Activated T-cell treated with anti-CD3 and anti-CD28 coated beads for 48 hours (primary cell): ENCODE measurements at places on chromosomes 7 and 10.

GRCh38 chr7:139125657-139126056 is 16.1 kb upstream of the ZC3HAV1 start:
- DNase-seq: no peak

DNA sequence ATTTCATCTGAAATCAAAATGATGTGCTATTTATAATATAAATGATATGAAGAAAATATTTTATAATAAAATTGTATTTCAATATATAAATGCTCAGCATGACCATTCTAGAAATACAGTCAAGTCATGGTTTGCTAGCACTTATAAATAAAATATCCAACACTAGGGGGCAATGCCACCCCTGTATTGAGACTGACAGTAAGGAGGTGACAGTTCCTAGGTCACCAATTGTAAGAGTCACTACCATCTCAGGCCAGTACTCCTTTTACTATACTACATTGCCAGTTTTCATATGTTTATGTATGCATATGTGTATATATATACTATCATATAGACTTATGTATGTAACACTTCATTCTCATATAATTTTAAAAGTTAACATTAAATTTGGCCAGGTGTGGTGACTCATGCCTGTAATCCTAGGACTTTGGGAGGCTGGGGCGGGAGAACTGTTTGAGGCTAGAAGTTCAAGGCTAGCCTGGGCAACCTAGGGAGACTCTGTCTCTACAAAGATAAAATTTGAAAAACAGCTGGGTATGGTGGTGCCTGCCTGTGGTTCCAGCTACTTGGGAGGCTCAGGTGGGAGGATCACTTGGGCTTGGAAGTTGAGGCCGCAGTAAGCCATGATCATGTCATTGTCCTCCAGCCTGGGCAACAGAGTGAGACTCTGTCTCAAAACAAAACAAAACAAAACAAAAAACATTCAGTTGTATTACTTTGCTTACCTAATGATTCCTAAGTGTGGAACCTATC is 2.4 kb upstream of the CNOT4 start:
- no peak for DNase-seq

- no peak for DNase-seq
Measured at GRCh38 chr7:16951483-16952080, 69.8 kb upstream of the AGR3 start.

DNA sequence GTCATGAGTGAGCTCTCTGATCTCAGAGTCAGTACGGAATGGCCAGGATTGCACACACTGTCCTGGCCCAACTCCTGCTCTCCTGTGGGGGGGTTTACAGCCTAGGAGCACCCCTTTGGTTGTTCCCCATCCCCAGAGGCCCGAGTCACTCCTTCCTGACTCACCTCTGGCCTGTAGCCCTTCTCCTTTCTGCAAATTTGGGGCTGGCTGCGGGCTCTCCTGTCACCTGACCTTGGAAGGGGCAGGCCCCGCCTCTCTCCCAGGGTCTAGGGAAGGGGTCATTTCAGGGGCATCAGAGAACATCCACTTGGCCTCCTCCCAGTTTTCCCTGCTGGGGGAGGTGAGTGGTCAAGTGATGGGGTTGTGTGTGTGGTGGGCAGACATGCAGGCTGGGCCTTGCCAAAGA is 1.7 kb downstream of the NYAP1 start:
- DNase-seq: no peak

GRCh38 chr7:80499350-80499953 is 12.4 kb downstream of the GNAT3 start:
- DNase-seq: no peak

DNA sequence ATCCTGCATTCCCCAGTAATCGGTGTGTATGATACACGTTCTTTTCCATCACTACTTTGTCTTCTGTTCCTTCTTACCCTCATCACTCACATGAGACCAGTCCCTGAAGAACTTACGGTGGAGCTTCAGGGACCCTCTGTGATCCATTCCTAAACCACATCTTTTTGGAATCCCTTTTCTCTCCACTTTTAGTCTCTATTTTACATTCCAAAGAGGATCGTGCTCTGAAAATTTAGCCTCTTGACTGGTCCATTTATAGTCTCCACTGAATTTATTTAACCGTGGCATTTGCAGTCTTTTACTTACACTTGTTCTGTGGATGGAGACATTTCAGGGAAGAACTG is 109.1 kb downstream of the NT5C2 start:
- no peak for DNase-seq

GRCh38 chr10:103554488-103555324 is 61.2 kb downstream of the NEURL1 start:
- DNase-seq: no peak

GRCh38 chr10:5538892-5539651 is 14.3 kb downstream of the CALML3 start:
- no peak for DNase-seq

- DNase-seq: peak; percentile 86
Measured at GRCh38 chr7:76358481-76359110, at the start of gene YWHAG. Gene YWHAG, minus strand, starts transcription at chr7:76358991. Its CDS starts 183 bp downstream, at chr7:76358808.

DNA sequence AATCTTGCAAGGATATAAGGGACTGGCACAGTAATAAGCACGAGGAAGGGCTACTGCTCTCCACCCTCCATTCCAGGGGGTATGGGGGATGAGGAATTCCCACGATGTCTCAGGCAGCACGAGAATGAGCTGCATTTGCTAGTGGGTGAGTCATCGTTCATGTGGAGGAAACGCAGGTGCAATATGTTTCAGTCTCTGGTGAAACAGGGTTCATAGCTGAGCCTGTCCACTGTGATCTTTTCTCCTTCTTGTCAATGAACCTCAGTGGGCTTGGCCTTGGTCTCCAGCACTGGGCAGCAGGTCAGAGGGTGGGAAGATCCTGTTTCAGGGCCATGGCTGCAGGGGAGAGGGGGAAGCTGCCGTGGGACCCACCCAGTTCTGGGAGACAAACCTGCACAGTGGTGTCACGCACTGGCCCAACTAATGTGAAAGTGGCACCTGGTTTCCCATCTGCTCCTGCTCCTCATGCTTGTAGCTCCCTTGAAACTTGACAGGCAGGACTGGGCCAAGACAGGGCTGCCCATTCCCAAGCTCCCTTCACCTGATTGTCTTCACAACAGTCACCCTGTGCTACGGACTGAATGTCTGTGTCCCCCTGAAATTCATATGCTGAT is 181.9 kb downstream of the USP6NL start:
- DNase-seq: no peak

- no peak for DNase-seq
Measured at GRCh38 chr10:20852303-20852702, 44.8 kb downstream of the NEBL start.

DNA sequence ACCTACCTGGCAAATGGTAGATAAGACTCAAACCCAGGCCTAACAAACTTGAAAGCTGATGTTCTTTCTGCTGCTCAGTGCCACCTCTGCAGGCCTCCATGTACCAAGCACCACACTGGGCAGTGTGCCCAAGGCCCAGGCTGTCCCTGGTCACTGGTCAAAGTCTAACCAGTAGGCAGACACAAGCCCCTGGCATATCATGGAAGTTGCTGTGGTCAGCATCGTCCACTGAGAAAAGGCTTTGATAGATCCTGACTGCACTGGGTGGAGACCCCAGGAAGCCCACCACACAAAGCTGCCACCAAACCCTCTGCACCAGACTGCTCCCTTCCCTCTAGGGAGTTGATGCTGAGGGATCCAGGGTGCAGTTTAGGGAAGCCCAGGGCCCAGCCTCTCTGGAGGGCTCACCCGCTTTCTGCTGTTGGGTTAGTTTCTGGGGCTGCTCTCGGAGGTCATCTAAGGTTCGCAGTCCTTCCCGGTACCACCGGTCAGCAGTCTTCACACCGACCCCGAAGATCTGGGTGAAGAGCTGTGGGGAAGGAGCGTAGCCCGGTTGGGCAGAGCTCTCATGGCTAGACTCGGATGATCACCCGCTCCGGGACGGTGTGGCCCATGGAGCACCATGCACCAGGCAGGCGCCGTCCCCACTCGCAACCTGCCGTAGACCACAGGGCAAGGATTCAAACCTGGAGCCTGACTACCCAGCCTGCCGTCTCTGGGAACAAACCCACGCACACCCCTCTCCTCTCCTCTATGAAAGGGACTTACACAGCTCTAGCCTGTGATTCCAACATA is 6.0 kb downstream of the POLM start:
- DNase-seq: no peak

DNA sequence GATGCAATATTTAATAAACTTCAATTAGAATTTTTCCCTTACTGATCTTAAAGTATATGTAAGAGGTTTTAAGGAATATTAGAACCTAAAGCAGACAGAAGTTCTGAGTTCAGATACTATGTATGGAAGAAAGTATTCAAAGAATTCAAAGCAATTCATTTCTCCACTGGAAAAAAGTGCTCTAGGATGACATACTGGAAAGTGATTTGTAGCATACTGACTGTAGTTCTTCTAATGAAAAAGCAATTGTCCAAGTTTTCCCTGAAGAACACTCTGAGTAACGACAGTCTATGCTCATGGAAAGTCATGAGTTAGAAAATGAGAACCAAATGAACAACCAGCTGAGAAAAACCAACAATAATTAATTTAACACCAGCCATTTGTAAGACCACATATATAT is 180.8 kb upstream of the SLC26A5 start:
- DNase-seq: no peak

DNA sequence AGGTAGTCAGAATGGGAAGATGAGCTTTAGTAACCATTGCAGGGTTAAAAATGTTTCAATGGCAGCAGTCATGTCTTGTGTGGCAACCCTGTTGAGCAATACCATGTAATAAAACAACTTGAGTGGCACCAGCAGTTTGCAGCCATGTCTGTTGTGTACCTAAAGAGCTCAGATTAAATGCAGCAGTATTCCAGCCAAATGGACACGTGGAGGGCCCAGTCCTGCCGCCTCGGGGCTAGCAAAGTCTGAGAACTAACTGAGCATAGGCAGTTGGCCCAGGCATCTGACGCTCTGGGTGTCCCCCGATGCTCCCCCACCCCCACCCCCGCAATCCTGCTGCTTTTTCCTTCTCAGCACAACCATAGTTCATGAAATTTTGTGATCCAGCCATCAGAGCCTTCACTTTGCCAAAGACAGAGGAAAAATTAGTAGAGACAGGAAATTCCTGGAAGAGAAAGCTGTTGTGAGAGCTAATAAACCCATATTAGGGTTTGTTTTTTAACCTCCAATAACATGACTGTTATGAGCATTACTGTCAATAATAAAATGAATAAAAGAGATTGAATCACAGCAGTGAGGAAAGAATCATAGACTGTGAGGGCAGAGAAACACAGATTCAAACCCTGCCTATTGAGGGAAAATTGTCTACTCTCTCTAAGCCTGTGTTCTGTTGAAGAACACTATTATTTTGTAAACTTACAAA is 220.6 kb upstream of the RHOBTB1 start:
- no peak for DNase-seq

DNA sequence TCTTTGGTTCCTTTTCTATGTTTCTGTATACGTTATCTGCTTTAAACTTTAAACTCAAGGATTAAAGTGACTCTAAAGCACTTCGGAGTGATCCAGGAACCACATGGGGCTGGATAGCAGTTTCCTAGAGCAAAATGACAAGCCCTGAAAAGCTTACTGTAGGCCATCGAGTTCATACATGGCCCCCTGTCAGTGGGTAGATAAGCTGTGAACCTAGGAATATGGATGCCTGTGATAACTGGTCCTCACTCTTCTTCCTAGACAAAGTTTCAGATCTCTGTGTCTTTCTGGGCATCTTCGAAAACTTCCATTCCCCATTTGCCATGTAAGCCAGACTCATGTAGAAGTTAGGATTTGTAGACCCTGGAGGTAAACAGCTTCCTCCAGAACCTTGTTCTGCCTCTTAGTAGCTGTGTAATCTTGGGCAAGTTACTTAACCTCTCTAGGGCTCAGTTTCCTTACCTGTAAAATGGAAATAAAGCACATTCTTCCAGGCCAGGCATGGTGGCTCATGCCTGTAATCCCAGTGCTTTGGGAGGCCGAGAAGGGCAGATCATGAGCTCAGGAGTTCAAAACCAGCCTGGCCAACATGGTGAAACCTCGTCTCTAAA is 49.3 kb upstream of the KMT2E start:
- DNase-seq: no peak

DNA sequence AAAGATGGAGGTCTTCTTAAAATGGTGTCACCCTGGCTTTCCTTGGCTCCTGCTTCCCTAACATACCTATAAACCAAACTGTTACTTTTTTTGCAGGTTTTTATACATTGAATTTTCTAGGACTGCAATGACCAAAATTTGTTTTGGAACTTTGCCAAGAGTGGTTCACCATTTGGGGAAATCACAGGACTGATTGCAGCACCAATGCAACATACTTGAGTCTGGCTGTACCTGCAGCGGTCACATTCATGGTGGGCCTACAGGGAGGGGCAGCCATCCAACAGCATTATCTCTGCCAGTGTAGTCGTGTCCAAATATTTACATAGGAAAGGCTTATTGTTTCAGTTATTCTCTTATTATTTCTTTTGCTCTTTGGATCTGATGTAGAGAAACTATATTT is 69.0 kb downstream of the HACD1 start:
- DNase-seq: no peak

DNA sequence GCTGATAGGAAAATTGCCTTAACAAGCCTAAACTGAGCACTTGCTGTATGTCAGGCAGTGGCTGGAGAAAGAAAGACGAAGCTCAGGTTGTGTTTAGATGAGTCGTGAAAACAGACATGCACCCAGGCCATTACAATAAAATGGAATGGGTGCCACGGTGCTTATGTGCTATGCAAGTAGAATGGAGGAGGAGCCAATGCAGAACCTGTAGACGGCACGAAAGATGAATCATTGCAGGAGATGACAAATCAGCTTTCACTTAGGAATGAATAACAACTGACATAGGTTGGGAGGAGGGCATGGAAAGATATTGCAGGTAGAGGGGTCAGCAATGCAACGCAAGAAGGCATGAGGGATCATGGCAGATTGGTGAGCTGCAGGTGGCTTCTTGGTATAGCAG is 61.2 kb upstream of the ARHGAP21 start:
- DNase-seq: no peak

DNA sequence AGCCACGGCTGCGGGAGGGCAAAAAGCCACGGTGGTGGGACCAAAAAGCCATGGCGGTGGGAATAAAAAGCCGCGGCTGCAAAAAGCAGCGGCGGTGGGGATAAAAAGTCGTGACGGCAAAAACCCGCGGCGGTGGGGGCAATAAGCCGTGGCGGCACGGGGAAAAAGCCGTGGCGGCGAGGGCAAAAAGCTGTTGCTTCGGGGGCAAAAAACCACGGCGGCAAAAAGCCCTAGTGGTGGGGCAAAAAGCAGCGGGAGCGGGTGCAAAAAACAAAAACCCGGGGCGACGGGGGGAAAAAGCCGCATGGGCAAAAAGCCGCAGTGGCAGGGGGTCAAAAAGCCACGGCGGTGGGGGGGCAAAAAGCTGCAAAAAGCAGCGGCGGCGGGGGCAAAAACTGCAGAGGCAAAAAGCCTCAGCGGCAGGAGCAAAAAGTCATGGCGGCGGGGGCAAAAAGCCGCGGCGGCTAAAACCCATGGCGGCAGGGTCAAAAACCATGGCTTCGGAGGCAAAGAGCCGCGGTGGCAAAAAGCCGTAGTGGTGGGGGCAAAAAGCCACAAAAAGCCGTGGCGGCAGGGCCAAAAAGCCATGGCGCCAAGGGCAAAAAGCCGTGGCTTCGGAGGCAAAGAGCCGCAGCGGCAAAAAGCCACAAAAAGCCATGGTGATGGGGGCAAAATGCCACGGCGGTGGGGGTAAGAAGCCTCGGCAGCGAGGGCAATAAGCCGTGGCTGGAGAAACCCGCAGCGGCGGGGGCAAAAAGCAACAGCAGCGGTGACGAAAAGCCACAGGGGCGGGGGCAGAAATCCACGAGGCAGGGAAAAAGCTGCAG is 525.8 kb downstream of the ZNF33B start:
- DNase-seq: no peak

GRCh38 chr10:104681485-104681884 is 40.4 kb downstream of the SORCS3 start:
- DNase-seq: no peak
